Adrenal gland (tissue), 19 donors: ENCODE measurements at places on chromosomes 16 and 17. TPM values are rescaled to one million over a fixed set of nuclear protein-coding genes. Genes with fewer than 3 reads are reported as not detected.

DNA sequence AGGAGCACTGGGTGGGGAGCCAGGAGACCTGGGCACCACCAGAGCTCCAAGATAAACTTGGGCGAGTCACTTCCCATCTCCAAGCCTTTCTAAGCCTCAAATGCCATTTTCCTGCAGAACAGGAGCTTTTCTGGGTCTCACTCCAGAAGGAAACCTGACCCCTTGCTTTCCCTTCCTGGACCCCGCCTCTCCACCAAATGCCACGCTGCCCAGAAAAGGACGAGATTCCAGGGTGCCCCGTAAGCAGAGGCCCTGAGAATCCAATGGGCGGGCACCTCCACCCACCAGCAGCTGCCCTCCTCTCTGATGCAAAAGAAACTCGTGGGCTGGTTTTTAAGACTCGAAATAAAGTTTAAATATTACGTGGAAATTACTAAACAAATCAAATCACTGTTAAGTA is 31.3 kb downstream of the ZNF423 start:
- DNase-seq = no peak
- no peak overlapping the region for H3K4me3 ChIP-seq
- no peaks in the 10 kb centered on the region for H3K27me3 ChIP-seq
- H3K4me1 ChIP-seq = peaks cover 17% of the 10 kb centered on the region
- H3K27ac ChIP-seq = no peak overlapping the region
- no peaks in the 10 kb centered on the region for H3K36me3 ChIP-seq

GRCh38 chr17:76707985-76708807 is 2.6 kb downstream of the MXRA7 start:
- peak; percentile 70 for DNase-seq
- H3K4me3 ChIP-seq = no peak overlapping the region
- no peaks in the 10 kb centered on the region for H3K27me3 ChIP-seq
- peaks cover 36% of the 10 kb centered on the region for H3K4me1 ChIP-seq

GRCh38 chr17:45227101-45227925 is 5.6 kb downstream of the FMNL1 start:
- H3K36me3 ChIP-seq = no peaks in the 10 kb centered on the region
- no peak overlapping the region for H3K4me3 ChIP-seq
- H3K4me1 ChIP-seq = peaks cover 29% of the 10 kb centered on the region
- H3K27ac ChIP-seq = no peak overlapping the region
- no peaks in the 10 kb centered on the region for H3K27me3 ChIP-seq

- peak overlapping the region; percentile 98 for H3K4me3 ChIP-seq
- peaks cover 25% of the 10 kb centered on the region for H3K4me1 ChIP-seq
- no peak for DNase-seq
- no peaks in the 10 kb centered on the region for H3K36me3 ChIP-seq
- H3K27me3 ChIP-seq = no peaks in the 10 kb centered on the region
Observed at GRCh38 chr16:56990407-56991286, 1.3 kb downstream of the NLRC5 start.

DNA sequence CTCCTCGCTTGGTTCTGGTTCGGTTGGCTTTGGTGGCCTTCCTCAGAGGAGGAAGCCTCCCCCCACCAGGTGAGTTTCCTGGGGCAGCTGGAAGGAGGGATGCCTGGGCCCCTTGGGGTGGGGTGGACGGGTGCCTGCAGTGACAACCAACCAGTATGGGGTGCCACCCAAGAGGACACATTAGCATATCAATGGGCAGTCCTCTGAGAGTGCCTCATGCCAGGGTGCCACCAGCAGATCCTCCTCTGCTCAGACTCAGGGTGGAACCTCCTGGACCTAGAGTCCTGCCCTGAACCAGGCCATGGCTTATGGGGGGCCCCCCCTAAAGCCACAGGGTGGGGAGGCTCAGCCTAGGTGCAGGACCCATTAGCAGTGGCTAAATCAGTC is 2.7 kb downstream of the PPP1R1B start:
- no peak overlapping the region for H3K4me3 ChIP-seq
- no peak overlapping the region for H3K27ac ChIP-seq
- H3K27me3 ChIP-seq = peaks cover 13% of the 10 kb centered on the region
- H3K36me3 ChIP-seq = no peaks in the 10 kb centered on the region
- no peak for DNase-seq

GRCh38 chr16:65294708-65295107 is 172.8 kb upstream of the CDH11 start:
- H3K4me3 ChIP-seq = no peak overlapping the region
- no peaks in the 10 kb centered on the region for H3K36me3 ChIP-seq
- no peaks in the 10 kb centered on the region for H3K27me3 ChIP-seq

- H3K36me3 ChIP-seq = no peaks in the 10 kb centered on the region
- peak overlapping the region; percentile 93 for H3K27ac ChIP-seq
- peaks cover 24% of the 10 kb centered on the region for H3K4me1 ChIP-seq
- H3K27me3 ChIP-seq = no peaks in the 10 kb centered on the region
- DNase-seq = no peak
Observed at GRCh38 chr17:57832314-57833178, 17.3 kb downstream of the MRPS23 start.

DNA sequence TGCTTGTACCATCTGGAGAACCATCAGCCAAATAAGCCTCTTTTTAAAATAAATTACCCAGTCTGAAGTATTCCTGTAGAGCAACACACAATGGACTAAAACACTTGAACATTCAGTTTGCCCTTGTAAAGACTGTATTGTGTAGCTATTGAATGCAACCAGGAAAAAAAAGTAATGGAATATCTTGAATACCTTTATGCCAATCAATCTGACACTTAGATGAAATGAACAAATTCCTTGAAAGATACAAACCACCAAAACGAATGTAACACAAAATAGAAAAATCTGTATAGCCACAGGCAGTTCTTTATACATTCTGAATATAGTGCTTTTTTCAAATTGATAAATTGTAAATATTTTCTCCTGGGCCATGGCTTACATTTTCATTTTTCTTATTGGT is 63.3 kb upstream of the KCNJ16 start:
- no peaks in the 10 kb centered on the region for H3K27me3 ChIP-seq
- no peaks in the 10 kb centered on the region for H3K4me1 ChIP-seq
- no peak overlapping the region for H3K27ac ChIP-seq
- no peak overlapping the region for H3K4me3 ChIP-seq
- DNase-seq = no peak
- no peaks in the 10 kb centered on the region for H3K36me3 ChIP-seq

- H3K27me3 ChIP-seq = no peaks in the 10 kb centered on the region
- H3K36me3 ChIP-seq = no peaks in the 10 kb centered on the region
- H3K4me3 ChIP-seq = no peak overlapping the region
- H3K4me1 ChIP-seq = no peaks in the 10 kb centered on the region
- no peak for DNase-seq
Observed at GRCh38 chr17:34853924-34854323, 107.3 kb downstream of the CCT6B start.

- H3K27me3 ChIP-seq = peaks cover 53% of the 10 kb centered on the region
- no peak overlapping the region for H3K4me3 ChIP-seq
- no peaks in the 10 kb centered on the region for H3K36me3 ChIP-seq
- no peak for DNase-seq
- no peaks in the 10 kb centered on the region for H3K4me1 ChIP-seq
Observed at GRCh38 chr17:74351552-74352210, 10.0 kb downstream of the BTBD17 start.

DNA sequence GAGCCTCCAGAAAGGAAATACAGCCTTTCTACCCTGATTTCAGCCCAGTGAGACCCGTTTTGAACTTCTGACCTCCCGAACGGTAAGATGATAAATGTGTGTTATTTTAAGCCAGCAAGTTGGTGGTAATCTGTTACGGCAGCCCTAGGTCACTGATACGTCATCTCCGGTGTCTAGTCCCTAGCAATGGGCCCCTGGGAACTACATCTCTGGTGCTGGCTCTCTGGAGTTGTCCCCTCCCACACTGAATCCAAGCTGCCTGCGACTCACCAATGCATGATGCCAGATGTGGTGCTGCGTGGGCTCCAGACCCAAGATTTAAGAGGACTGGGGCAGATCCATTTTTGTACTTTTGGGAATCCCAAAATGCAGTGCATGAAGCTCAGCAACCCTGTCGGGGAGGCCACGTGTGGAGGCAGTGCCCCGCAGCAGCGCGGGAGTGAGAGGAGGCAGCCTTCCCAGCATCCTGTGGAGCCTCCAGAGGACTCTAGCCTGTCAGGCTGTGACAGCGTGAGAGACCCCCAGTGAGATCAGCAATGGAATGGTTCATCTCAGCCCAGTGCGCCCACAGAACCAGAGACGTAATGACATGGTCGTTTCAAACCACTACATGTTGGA is 43.6 kb upstream of the USP7 start:
- no peak overlapping the region for H3K4me3 ChIP-seq
- no peak for DNase-seq
- no peaks in the 10 kb centered on the region for H3K36me3 ChIP-seq
- no peaks in the 10 kb centered on the region for H3K4me1 ChIP-seq
- no peak overlapping the region for H3K27ac ChIP-seq
- no peaks in the 10 kb centered on the region for H3K27me3 ChIP-seq

- no peak for DNase-seq
- H3K36me3 ChIP-seq = no peaks in the 10 kb centered on the region
- no peaks in the 10 kb centered on the region for H3K27me3 ChIP-seq
- H3K4me3 ChIP-seq = no peak overlapping the region
- H3K4me1 ChIP-seq = no peaks in the 10 kb centered on the region
Observed at GRCh38 chr16:84361546-84361945, 6.8 kb upstream of the ATP2C2 start.

DNA sequence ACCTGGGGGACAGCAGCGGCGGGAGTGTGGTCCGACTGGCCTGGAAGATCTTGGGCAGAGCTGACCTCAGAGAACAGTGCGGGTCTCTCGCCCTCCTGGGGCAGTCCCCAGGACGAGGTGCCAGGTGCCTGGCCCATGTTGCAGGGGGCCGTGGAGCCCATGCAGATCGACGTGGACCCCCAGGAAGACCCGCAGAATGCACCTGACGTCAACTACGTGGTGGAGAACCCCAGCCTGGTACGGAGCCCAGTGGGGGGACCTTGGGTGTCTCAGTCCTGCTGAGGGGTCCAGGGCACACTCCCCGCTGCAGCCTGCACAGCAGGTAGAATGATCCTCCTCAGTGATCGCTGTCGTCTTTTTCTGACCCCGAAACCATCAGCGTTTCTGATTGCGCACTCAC is 1.4 kb downstream of the GPS1 start:
- H3K4me3 ChIP-seq = no peak overlapping the region
- H3K4me1 ChIP-seq = peaks cover 28% of the 10 kb centered on the region
- DNase-seq = no peak

DNA sequence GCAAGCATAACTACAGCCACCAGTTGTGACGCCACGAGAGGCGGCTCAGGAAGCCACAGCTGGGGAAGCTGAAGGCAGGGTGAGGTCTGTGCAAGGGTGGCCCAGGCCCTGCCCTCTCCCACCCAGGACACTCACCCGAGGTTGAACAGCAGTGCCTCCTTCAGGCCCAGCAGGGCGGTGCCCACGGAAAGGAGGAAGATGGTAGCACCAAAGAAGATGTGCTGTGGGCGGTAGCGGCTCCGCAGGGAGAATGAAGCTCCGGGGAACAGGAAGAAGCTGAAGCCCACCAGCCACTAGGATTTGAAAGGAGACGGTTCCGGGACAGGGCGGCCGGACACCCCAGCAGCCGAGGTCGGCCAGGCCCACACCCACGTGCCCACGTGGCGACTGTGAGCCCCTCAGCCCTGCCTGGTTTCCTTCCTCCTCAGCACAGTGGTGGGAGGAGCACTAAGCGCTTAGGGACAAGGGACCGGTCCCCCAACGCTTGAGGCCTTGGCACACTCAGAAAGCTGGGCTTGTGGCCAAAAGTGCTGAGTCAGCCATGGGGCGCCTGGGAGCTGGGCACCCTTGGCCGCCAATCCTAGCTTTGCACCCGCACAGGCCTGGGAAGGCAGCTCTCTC is 11.0 kb downstream of the CYB561 start:
- peak overlapping the region; percentile 45 for H3K27ac ChIP-seq
- H3K4me1 ChIP-seq = peaks cover 49% of the 10 kb centered on the region
- H3K27me3 ChIP-seq = no peaks in the 10 kb centered on the region
- no peak overlapping the region for H3K4me3 ChIP-seq

DNA sequence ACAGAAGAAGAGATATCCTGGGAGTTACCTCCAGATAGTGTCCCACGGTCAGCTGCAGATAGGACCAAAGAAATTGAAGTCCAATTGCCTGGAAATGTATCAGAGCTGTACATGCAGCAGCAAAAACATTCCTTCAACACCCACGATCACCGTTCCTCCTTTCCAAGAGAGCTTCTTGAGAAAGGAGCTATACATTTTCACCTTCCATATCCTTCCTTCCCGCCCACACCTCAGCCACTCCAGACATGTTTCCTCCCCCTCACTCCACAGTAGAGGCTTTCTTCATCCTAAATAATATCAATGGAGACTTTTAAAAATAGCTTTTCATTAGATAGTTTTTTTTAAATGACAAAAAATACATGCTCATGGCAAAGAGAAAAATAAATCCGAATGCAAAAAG is 87.6 kb downstream of the HS3ST2 start:
- no peaks in the 10 kb centered on the region for H3K36me3 ChIP-seq
- no peak for DNase-seq

DNA sequence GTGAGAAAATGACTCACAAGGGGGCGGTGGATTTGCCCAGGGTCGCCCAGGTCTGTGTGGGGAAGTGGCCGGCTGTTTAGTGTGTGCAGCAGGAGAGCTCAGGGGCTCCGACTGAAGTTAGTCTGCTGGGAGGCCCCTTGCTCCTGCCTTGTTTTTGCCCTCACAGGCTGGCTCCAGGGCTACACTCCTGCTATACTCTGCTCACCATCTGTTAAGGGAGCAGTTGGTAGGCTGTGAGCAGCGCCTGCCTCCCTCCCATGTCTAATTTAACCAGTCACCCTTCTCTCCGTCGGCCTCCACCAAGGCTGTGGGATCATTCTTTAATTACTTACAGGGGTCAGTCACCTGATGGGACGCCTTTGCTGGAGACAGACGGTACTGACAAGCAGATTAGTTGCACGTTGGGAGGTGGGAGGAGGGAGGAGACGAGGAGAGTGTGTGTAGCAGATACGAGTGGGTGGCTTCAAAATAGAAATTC is 35.5 kb downstream of the KSR1 start:
- no peaks in the 10 kb centered on the region for H3K36me3 ChIP-seq
- peaks cover 61% of the 10 kb centered on the region for H3K4me1 ChIP-seq
- H3K4me3 ChIP-seq = no peak overlapping the region
- no peak overlapping the region for H3K27ac ChIP-seq
- DNase-seq = no peak

- H3K36me3 ChIP-seq = no peaks in the 10 kb centered on the region
- no peak for DNase-seq
- H3K4me1 ChIP-seq = peaks cover 15% of the 10 kb centered on the region
- peak within 1 kb of the TSS; percentile 53 for H3K4me3 ChIP-seq
Observed at GRCh38 chr16:56632156-56632847, at the start of gene MT1M. Gene MT1M (plus strand): TSS chr16:56632659. CDS start chr16:56632732, 73 bp downstream.

GRCh38 chr17:82967268-82968032 is 112.0 kb upstream of the METRNL start:
- H3K4me1 ChIP-seq = peaks cover 4% of the 10 kb centered on the region
- H3K36me3 ChIP-seq = no peaks in the 10 kb centered on the region
- H3K27me3 ChIP-seq = no peaks in the 10 kb centered on the region
- no peak overlapping the region for H3K4me3 ChIP-seq
- no peak for DNase-seq

EFCAB13 gene
- total RNA-seq = 1.5 TPM

HIC1 gene
- total RNA-seq = 25.0 TPM

KRT32 gene
- not detected for total RNA-seq

TEKT5 gene
- not detected for total RNA-seq

TMEM204 gene
- total RNA-seq = 24.8 TPM

MYH2 gene
- total RNA-seq = not detected

GPRC5C gene
- 30.9 TPM for total RNA-seq

TBC1D3H gene
- total RNA-seq = not detected

HYDIN gene
- total RNA-seq = 0.26 TPM

DPEP2NB gene
- total RNA-seq = not detected

SMPD3 gene
- 7.8 TPM for total RNA-seq

C16orf89 gene
- 3.3 TPM for total RNA-seq

CDRT4 gene
- 1.5 TPM for total RNA-seq

CYBC1 gene
- total RNA-seq = 112 TPM

SCARF1 gene
- total RNA-seq = 24.5 TPM

KLHL10 gene
- not detected for total RNA-seq

NR1D1 gene
- total RNA-seq = 14.0 TPM

KRT9 gene
- not detected for total RNA-seq

IKZF3 gene
- 1.0 TPM for total RNA-seq

KRTAP16-1 gene
- not detected for total RNA-seq
